Breast epithelium (tissue), 4 donors: ENCODE measurements at places on chromosomes 4 and X. TPM values are rescaled to one million over a fixed set of nuclear protein-coding genes. Genes with fewer than 3 reads are reported as not detected.
A peak's percentile ranks its signal among the peaks of the same experiment; 100 is the strongest.

The SNCA gene
- total RNA-seq: 12.7 TPM

The SYTL4 gene
- 25.2 TPM for total RNA-seq

The CDX4 gene
- total RNA-seq: not detected

The PABPC4L gene
- total RNA-seq: 0.98 TPM

The OR13H1 gene
- not detected for total RNA-seq

DNA sequence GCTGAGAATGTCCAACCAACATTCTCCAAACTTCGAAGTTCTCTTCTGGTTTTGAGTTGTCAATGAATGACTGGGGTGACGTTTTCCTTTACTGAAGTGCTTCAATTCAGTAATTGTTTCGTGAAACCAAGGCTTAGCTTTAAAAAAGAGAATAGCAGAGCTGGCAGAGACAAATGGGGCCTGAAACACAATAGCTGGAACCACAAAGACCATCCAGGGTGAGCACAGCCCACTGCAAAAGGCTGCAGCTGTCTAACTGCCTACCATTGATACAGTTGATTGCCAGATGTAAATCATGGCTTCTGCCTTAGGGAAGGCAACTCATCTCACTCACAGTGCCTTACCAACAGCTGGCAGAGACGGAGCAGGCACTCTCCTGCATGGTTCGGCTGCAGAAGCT, 78.7 kb upstream of the ZNF518B start:
- no peak for DNase-seq

DNA sequence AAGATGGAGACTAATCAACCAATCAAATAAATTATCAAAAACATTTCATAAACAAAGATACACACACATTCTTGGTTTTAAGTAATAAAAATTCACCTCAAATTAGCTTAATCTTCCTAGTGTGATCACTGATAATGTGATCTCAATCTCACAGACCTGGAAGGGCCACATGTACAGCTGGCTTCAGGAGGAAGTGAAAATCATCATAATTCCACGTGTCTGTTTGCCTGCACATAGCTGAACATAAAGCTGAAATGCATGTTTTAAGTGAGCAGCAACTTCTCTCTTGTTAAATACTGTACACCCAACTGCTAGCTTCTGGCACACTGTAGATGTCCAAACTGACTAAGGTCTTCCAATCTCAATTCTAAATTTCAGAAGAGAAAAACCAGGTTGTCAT, 53.8 kb downstream of the ARHGAP6 start:
- no peak for DNase-seq

GRCh38 chrX:101658661-101659491, 774 bp downstream of the ARMCX2 start:
- peak; percentile 70 for DNase-seq

DNA sequence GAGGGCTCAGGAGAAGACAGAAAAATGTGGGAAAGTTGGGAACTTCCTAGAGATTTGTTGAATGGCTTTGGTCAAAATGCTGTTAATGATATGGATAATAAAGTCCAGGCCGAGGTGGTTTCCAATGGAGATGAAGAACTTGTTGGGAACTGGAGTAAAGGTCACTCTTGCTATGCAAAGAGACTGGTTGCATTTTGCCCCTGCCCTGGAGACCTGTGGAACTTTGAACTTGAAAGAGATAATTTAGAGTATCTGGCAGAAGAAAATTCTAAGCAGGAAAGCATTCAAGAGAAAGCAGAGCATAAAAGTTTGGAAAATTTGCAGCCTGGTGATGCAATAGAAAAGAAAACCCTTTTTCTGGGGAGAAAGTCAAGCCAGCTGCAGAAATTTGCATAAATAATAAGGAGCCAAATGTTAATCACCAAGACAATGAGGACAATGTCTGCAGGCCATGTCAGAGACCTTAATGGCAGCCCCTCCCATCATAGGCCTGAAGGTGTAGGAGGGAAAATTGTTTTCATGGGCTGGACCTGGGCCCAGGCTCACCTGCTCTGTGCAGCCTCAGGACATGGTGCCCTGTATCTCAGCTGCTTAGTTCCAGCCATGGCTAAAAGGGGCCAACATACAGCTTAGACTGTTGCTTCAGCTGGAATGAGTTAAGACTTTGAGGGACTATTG, 203.8 kb downstream of the RELL1 start:
- DNase-seq: no peak

GRCh38 chrX:72312311-72312940, 6.7 kb upstream of the CITED1 start:
- no peak for DNase-seq

- DNase-seq: no peak
Observed at GRCh38 chrX:40542972-40543371, 37.8 kb upstream of the ATP6AP2 start.

GRCh38 chrX:150871341-150871811, 27.1 kb downstream of the CD99L2 start:
- no peak for DNase-seq

GRCh38 chrX:84709987-84710386, 207.7 kb upstream of the HDX start:
- no peak for DNase-seq

- no peak for DNase-seq
Observed at GRCh38 chr4:33062155-33062806, 2342.1 kb downstream of the PCDH7 start.

- no peak for DNase-seq
Observed at GRCh38 chrX:15816438-15816809, 26.1 kb downstream of the ZRSR2 start.

GRCh38 chrX:55731826-55732225, 14.3 kb downstream of the RRAGB start:
- no peak for DNase-seq
